ENCODE measurements at places on chromosomes 4 and X. TPM values are rescaled to one million over a fixed set of nuclear protein-coding genes. Genes with fewer than 3 reads are reported as not detected.

GRCh38 chr4:15811703-15812337 is 33.7 kb downstream of the CD38 start:
- H3K27me3 ChIP-seq, result no peaks in the 10 kb centered on the region
- no peaks in the 10 kb centered on the region for H3K36me3 ChIP-seq
- no peaks in the 10 kb centered on the region for H3K4me1 ChIP-seq
- H3K27ac ChIP-seq, result no peak overlapping the region
- no peak for DNase-seq
- H3K4me3 ChIP-seq, result no peak overlapping the region

- H3K27ac ChIP-seq, result no peak overlapping the region
- H3K4me1 ChIP-seq, result no peaks in the 10 kb centered on the region
- no peaks in the 10 kb centered on the region for H3K27me3 ChIP-seq
- no peak overlapping the region for H3K4me3 ChIP-seq
- no peak for DNase-seq
These were observed 33.7 kb downstream of the BST1 start for GRCh38 chr4:15736514-15737050.

- H3K36me3 ChIP-seq, result no peaks in the 10 kb centered on the region
- DNase-seq, result no peak
- H3K4me1 ChIP-seq, result no peaks in the 10 kb centered on the region
- no peak overlapping the region for H3K27ac ChIP-seq
- no peak overlapping the region for H3K4me3 ChIP-seq
These were observed 66.8 kb upstream of the EXOC1L start for GRCh38 chr4:55752810-55753209.

GRCh38 chr4:98710831-98711230 is 52.4 kb upstream of the TSPAN5 start:
- no peaks in the 10 kb centered on the region for H3K27me3 ChIP-seq
- no peak overlapping the region for H3K4me3 ChIP-seq
- no peak for DNase-seq
- no peaks in the 10 kb centered on the region for H3K36me3 ChIP-seq
- H3K4me1 ChIP-seq, result no peaks in the 10 kb centered on the region
- H3K27ac ChIP-seq, result no peak overlapping the region

- DNase-seq, result no peak
- no peaks in the 10 kb centered on the region for H3K4me1 ChIP-seq
- H3K36me3 ChIP-seq, result no peaks in the 10 kb centered on the region
- H3K27ac ChIP-seq, result no peak overlapping the region
These were observed 14.7 kb upstream of the GSX2 start for GRCh38 chr4:54085284-54085683.

Gene SMIM10L2A
- 0.98 TPM for total RNA-seq

Gene AFP
- total RNA-seq, result 1.2 TPM

Data from upper lobe of left lung (tissue), 6 donors.